ENCODE measurements at places on chromosomes 1 and 21. TPM values are rescaled to one million over a fixed set of nuclear protein-coding genes. Genes with fewer than 3 reads are reported as not detected.

Gene SEMA6C
- 4.3 TPM for total RNA-seq

Gene TCHHL1
- total RNA-seq = not detected

Gene YTHDF2
- 86.3 TPM for total RNA-seq

Gene DNAJC28
- total RNA-seq = 0.55 TPM

DNA sequence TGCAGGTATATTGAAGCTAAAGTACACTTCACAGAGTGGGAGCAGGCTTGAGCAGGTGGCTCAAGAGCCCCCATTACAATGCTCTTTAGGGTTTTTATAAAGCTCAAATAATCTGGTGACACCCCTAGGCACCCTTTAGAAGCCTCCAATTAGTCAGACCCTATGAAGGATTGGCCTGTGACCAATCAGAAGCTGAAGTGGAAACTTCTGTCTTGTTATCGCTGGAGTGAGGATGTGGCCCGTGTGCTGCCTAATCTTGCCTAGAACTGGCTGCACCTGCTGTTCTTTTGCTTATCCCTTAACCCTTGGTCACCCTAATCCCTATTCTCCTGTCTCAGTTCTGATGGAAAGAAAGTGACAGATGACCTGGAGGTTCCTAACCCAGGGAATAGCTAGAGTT is 70.8 kb upstream of the ABCG1 start:
- DNase-seq = no peak

DNA sequence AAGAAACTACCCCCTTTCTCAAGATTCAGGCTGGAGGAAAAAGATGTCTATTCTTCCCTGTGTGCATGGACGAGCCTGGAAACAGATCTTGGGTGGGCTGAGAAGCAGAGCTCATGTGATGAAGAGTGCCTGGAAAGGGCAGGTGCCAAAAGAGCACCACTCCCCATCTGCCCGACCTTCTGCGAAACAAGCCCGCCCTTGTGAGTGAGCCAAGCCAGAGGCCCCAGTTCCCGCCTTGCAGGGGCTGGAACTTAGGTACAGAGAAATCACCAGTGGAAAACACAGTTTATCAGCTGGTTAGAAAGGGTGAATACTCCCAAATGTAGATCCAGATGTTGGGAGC is 26.7 kb upstream of the A3GALT2 start:
- no peak for DNase-seq

- DNase-seq = no peak
These were observed 1.2 kb upstream of the RUSC1 start for GRCh38 chr1:155319536-155319935.

- DNase-seq = no peak
These were observed 5.2 kb downstream of the DIO1 start for GRCh38 chr1:53899206-53899628.

GRCh38 chr1:44368471-44369151 is 13.6 kb upstream of the ERI3 start:
- no peak for DNase-seq

DNA sequence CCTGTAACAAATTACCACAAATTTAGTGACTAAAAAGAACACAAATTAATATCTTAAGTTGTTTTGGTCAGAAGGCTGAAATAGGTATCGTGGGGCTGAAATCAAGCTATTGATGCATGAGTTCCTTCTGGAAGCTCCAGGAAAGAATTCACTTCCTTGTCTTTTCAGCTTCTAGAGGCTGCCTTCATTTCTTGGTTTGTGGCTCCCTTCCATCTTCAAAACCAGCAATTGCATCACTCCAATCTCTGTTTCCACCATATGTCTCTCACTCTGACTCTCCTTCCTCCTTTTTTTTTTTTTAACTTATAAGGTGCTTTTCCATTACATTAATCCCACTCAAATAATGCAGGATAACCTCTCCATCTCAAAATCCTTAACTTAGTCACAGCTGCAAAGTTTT is 78.4 kb downstream of the OLFM3 start:
- no peak for DNase-seq
